Smooth muscle cell of bladder (primary cell): ENCODE measurements at places on chromosomes 11 and 22. TPM values are rescaled to one million over a fixed set of nuclear protein-coding genes. Genes with fewer than 3 reads are reported as not detected.

Gene ADORA2A
- 0.71 and 1.1 TPM in 2 replicates for total RNA-seq

Gene KCNK4
- total RNA-seq: not detected in 2 replicates

Gene NFRKB
- 8.7 and 10.9 TPM in 2 replicates for total RNA-seq

Gene TTC17
- 70.3 and 72.7 TPM in 2 replicates for total RNA-seq

Gene APOL4
- total RNA-seq: 0.65 and 2.3 TPM in 2 replicates
